ENCODE measurements at places on chromosomes 5 and 9. TPM values are rescaled to one million over a fixed set of nuclear protein-coding genes. Genes with fewer than 3 reads are reported as not detected.

GRCh38 chr5:73902327-73903051 lies 276.5 kb downstream of the ARHGEF28 start:
- no peak for DNase-seq

EXOSC3 gene
- total RNA-seq: 63.8 TPM

BARX1 gene
- total RNA-seq: not detected

GRCh38 chr5:31033295-31033694 lies 160.2 kb upstream of the CDH6 start:
- DNase-seq: no peak

DNA sequence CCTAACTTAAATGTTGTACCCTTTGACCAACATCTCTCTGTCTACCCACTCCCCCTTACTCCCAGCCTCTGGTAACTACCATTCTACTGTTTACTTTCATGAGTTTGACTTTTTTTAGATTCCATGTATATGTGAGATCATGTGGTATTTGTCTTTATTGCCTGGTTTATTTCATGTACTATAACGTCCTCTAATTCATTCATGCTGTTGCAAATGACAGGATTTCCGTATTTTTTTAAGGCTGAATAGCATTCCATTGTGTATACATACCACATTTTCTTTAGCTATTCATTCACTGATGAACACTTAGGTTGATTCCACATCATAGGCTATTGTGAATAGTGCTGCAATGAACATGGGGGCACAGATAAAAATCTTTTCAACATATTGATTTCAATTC lies 11.8 kb upstream of the NDUFB6 start:
- no peak for DNase-seq

DNA sequence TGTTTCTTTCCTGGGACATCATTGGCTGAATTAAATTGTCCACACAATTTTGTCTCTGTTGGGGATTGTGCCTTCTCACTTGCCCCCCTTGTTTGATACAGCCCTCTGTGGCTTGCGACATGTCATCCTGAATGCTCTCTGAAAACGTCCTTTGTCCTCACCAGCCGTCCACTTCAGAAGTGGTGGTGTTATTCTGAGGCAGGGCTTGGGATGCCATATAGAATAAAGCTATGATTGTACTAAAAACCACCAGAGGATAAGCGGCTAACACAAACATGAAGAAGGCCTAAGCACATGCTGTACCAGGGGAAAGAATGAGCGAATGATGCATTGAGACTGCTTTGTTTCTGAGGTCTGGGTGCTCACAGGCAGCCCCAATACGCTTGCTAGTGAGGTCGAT lies 3.5 kb upstream of the SNX30 start:
- no peak for DNase-seq

DNA sequence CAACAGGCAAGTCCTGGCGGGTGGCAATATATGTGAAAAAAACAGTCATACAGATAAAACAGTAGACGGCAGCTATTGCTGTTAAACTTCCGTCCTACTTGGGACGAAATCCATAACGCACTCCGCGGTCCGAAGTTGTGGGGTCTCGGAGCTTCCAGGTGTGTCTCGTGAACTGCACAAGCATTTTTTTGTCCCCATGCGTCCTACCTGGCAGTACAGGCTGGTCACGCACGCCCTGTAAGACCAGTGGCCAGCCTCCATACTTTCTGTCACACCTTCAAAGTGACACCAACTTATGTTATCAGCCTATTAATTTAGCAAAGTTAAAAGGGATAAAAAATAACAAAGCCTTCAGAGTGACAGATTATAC lies 51.3 kb downstream of the TGFBI start:
- no peak for DNase-seq

GRCh38 chr9:1619915-1620710 lies 395.0 kb upstream of the SMARCA2 start:
- DNase-seq: no peak

DNA sequence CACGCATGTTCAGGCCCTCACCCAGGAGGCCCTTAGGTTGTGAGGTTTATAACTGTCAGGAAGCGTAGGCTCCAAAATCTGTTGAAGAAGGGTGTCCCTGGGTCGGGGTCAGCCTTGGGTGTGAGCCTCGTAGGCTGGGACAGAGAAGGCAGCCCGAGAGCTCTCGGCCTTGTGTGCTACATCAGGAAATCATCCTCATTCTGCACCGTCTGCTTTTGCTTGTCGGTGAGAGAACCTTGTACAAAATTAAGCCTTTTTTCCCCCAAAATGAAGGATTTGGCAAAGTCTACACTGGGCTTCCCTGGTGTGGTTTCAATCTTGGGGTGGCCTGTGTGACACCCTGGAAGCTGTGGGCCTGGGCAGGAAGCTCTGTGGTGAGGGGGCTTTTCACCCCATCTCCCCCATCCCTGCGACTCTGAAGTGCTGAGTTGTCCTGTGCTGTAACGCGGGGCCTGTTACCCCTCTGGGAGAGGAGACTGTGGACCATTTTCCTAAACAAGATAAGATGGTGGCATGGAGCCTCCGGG lies 55.3 kb downstream of the AHRR start:
- no peak for DNase-seq

DHFR gene
- total RNA-seq: 11.1 TPM

DNA sequence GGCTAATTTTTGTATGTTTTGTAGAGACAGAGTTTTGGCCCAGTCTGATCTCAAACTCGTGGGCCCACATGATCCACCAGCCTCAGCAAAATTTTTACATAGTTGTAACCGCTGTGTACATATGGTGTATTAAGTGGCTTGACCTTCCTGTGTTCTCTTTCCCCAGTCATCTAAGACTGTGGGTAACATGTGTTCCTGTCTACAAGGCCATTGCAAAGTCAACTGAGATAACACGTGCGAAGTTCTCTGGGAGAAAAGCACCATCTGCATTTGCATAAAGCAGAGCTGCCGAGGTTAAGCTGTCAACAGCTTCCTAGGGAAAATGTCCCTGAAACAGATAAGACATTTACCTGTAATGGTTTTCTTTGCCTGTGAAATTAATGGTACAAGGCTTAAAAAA lies 273.7 kb downstream of the FANCC start:
- DNase-seq: no peak

GLRA1 gene
- total RNA-seq: not detected

- no peak for DNase-seq
These were observed 320.1 kb downstream of the TRPM3 start for GRCh38 chr9:70801181-70801829.

FGFR4 gene
- 1.5 TPM for total RNA-seq

DNA sequence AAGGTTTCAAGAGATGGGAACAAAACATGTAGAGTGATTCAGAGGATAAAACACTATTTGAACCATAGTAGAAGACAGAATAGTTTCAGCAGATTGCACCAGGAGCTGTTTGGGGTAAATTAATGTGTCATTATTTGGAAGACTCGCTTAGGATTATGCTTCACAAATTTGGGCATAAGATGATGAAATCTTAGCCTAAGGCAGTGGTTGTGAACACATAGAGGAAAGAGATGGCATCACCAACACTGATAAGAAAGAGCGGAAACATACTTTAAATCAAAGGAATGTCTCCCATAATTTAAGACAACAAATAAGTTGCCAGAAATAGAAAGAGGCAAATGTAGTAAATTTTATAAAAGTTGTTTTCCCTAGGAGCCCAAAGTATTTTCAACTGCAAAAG lies 66.1 kb upstream of the TBCA start:
- no peak for DNase-seq

DNA sequence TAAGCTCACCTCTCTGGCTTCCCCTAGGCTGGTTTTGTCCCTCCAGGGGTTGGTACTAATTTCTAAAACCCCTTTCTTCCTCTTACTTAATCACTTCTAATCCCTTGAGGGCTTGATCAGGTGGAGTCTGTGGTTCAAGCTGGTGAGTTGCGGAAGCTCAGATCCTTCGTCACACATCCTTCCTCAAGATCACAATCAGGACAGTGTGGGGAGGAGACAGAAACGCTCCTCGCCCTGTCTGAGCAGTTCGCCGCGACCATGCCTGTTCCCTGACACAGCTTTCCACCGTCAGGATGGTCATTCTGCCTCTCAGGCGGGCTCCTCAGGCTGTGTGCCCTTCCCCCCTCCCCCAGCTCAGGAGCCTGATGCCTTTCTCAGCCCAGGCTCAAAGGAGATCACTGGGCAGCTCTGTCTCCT lies 24.3 kb downstream of the CPLX2 start:
- DNase-seq: peak; percentile 25

- DNase-seq: no peak
These were observed 38.6 kb downstream of the HTR4 start for GRCh38 chr5:148615644-148616275.

DNA sequence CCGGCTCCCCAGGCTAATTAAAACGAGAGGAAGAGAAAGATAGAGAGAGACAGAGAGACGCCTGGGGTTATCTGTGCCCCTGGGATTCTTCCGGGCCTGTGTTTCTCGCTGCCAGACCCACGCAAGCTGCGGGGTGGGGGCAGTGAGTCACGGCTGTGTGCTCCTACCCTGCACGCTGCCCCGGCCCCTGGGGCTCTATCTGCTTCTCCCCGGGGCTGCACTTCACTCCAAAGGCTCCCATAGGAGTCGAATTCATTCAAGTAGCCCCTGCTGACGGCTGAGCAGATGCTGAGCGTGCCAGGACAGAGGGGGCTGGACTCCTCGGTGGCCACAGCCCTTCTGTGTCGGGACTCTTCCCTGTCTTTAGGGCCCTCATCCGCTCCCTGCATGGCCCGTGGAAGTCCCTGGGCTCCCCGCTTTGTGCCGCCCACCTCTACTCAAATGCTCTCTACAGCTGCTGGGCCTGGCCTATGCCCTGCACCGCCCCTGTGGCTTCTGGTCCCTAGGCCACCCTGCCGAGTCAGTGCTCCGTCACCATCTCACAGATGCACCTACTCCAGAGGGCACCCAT lies 22.8 kb downstream of the SARDH start:
- peak; percentile 9 for DNase-seq

DNA sequence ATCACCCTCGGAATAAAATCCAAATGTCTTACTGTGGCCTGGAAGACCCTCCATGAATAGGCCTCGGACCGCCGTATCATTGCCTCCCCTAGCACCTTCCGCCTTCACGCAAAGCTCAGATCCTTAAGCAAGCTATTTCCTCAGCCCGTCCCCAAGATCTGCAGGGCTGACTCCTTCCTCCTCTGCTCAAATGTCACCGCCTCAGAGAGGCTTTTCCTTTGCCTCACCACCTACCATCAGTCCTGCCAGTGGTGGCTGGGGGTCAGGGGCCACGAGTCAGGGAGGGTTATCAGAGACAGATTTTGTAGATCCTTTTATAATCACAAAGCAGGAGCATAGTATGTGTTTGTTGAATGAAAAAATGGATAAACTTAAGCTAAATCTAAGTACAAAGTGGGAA lies 74.4 kb upstream of the KIF2A start:
- DNase-seq: no peak

GRCh38 chr5:136236479-136237083 lies 43.6 kb upstream of the SMIM32 start:
- DNase-seq: no peak

GRCh38 chr9:134061019-134061687 lies 6.7 kb downstream of the BRD3 start:
- DNase-seq: peak; percentile 14

- DNase-seq: no peak
These were observed 43.1 kb downstream of the P4HA2 start for GRCh38 chr5:132184588-132184987.

CDKN2B-AS1 gene
- 1.4 TPM for total RNA-seq

RORB gene
- total RNA-seq: not detected

- no peak for DNase-seq
These were observed 504.6 kb upstream of the BRINP1 start for GRCh38 chr9:119873877-119874276.

- no peak for DNase-seq
These were observed 31.6 kb downstream of the PTGS1 start for GRCh38 chr9:122402403-122402871.

GRCh38 chr5:179612577-179613459 lies 10.7 kb downstream of the HNRNPH1 start:
- DNase-seq: no peak

F2RL2 gene
- not detected for total RNA-seq

DNA sequence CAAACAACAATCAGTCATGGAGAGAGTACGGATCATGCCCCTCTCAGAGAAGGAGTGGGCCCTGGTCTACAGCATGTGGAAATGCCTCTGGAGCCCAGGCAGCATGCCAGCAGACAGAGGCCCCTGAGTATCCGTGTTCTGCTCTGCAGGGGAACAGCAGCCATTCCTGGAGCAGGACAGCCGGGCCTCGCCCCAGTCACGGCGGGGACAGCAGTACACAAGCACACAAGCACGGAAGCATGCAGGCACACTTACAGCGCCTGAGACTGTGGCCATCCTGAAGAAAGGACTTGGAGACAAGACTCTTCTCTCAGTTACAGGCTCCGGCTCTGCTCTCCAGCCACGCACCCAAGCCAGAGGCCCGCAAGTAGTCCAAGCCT lies 102.6 kb upstream of the ALDH1B1 start:
- DNase-seq: no peak

- DNase-seq: no peak
These were observed 12.9 kb upstream of the MEF2C start for GRCh38 chr5:88895681-88896501.

GRCh38 chr9:82254646-82255367 lies 266.2 kb downstream of the SPATA31D1 start:
- no peak for DNase-seq

DNA sequence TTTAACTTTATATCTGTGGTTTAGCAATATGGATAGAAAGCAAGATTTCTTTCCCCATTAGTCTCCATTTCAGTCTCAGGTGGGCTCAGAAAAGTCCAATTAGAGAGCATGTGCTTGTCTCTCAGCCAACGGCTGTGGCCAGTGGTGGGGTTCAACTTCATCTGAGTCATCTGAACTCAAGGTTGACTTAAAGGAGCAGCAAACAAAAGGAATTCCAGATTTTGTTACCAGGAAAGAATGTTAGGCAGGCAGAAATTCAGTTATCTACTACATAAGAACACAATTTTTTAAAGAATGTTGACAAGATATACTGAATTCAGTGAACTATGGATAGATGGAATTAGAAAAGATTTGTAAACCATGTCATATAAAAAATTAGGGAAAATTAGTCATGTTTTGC lies 784.1 kb downstream of the MAT2B start:
- no peak for DNase-seq

LAMC3 gene
- not detected for total RNA-seq

PSAT1 gene
- total RNA-seq: 59.4 TPM

DNA sequence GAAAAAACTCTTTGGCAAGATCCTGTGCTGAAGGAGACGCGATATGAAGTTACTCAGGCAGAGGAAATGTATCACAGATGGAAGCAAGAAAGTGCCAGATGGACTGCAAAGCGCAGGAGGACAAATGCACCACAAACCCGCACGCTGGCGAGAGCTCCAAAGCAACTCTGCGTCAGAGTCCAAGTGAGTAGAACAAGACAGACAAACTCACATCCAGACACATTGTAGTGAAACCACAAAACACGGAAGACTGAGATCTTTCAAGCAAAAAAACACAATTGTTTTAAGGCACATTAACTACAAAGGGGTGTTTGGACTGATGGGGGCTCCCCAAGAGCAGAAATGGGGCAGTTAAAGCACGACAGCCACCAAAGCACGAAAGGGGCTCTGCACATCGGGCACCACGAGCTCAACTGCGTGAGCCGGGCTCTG lies 39.2 kb upstream of the NKD2 start:
- DNase-seq: no peak

GRCh38 chr5:83554686-83555085 lies 83.1 kb downstream of the VCAN start:
- no peak for DNase-seq

GRCh38 chr9:89880161-89880560 lies 275.3 kb downstream of the GADD45G start:
- peak; percentile 5 for DNase-seq

Measured in activated B cell treated with CpG ODN at 0.5 μM for 24 hours (primary cell).